ENCODE measurements at places on chromosomes 13 and 19.
A peak's percentile ranks its signal among the peaks of the same experiment; 100 is the strongest.

DNA sequence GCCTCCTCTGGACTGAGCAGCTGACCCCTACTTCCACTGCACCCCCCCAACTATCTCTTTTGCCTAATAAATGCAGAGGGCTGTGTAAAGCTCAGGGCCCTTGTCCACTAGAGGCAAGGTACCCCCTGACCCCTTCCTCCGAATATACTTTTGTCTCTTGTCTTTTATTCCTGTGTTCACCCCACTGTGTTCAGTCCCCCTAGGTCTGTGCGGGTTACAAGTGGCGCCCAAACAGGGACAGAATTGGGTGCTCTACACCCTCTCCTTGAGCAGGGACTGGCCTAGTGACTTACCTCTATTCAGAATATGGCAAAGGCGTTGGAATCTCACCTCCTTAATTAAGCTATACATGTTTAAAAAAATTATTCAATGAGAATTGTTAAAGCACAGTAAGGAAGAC is 15.0 kb downstream of the ZNF350 start:
- peak; percentile 17 for DNase-seq

GRCh38 chr19:15250640-15250993 is 18.4 kb upstream of the EPHX3 start:
- no peak for DNase-seq

DNA sequence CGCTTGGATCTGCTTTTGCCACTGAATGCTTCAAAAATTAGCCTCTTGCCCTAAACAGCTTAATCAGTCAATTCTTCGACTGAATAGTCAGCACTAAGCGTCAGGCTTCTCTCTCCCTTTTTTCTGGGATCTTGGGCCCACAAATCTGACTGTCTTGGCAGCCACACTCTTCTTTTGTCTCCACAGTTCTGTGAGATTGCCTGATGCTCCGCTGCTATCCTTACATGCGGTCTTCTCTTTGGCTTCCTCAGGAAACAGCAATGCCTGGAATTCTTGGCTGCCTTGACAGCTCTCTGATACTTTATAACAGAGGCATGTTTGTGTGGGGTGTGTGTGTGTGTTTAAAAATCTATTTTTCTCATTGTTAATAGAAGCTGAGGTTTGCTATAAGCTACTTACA is 32.6 kb downstream of the ERCC5 start:
- DNase-seq, result peak; percentile 11

- no peak for DNase-seq
Measured at GRCh38 chr13:91891141-91891540, 492.7 kb downstream of the GPC5 start.

DNA sequence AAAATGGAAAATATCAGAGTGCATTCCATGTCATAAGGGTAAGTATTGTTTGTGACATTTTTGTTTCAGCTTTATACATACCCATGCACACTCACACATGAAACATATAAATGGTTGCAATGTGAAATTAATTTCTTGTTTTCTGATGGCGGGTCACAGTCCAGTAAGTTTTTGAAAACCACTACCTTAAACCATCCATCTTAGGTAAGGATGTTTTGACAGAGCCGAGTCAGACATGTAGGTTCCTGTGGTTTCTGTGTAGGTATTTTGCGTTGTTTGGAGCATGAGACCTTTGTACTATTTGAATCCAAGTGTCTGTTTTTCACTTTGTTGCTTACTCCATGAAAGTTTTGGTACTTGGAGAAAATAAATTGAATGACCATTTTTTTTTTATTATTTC is 121.7 kb downstream of the B3GLCT start:
- no peak for DNase-seq

- DNase-seq, result peak; percentile 19
Measured at GRCh38 chr19:29211562-29212355, 1.2 kb downstream of the UQCRFS1 start.

GRCh38 chr13:74710006-74710405 is 575.8 kb upstream of the KLF12 start:
- no peak for DNase-seq

- no peak for DNase-seq
Measured at GRCh38 chr13:32866921-32867320, 149.3 kb upstream of the KL start.

GRCh38 chr19:7417671-7418324 is 69.1 kb downstream of the ARHGEF18 start:
- DNase-seq, result peak; percentile 60

DNA sequence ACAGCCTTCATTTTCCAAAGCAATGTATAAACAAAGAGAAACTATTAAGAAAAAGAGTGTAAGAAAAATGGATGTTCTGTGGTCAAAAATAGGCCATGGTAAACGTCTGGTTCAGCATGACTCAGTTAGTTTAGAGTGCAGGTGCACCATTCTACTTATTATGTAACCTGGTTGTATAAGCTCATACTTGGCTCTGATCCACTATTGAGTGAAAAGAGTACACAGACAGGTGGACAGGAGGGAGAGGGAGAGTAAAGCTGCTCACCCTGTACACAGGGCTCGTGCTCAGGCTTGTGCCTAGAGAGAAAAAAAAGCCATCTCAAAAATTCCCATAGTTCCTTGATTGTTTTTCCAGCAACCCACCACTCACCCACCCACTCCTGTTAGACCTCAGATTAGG is 85.8 kb upstream of the ZNF91 start:
- no peak for DNase-seq

- DNase-seq, result no peak
Measured at GRCh38 chr13:77742801-77743200, 45.3 kb downstream of the SLAIN1 start.

GRCh38 chr13:109803825-109804224 is 17.4 kb upstream of the IRS2 start:
- DNase-seq, result no peak

DNA sequence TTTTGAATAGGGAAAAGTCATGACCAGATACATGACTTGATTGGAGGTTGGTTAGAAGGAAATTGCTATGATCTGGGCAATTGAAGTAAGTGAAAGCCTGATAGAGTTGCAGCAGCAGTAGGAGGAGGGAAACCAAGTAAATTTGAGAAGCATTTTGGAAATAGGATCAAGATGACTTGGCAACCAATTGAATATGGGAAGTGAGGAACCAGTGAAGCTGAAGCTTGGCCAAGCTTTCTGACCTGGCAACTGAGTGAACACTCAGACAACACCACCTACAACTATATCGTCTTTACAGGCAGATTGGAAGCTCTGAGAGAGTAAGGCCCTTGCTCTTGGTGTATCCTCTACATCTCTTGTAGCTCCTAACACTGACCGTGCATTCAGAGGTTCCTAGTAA is 16.2 kb upstream of the KATNAL1 start:
- no peak for DNase-seq

DNA sequence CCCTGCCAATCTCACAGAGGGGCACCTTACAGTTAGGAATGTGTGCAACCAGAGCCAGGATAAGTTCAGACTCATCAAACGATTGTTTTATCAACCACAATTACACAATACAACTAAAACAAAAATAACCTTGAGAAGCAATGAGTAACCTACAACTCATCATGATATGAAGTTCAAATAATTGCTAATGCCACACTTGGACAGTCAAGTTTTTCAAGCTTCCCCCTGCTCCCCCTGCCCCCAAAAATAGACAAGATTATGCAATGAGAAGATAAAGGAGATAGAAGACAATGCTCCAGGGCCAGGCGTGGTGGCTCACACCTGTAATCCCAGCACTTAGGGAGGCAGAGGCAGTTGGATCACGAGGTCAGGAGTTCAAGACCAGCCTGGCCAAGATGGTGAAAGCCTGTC is 13.6 kb upstream of the KPNA3 start:
- no peak for DNase-seq

DNA sequence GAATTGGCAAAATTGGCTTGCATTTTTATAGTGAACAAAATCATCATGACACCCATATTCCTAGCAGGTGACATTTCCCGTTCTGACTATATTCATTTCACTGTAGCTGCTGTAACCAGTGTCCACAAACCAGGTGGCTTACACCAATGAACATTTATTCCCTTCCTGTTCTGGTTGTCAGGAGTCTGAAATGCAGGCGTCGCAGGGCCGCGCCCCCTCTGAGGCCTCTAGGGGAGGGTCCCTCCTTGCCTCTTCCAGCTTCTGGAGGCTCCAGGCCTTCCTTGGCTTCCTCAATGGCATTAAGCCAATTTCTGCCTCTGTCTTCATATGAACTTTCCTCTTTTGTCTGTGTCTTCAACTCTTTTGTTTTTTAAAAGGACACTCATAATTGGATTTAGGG is 6.5 kb upstream of the RLN3 start:
- no peak for DNase-seq

- no peak for DNase-seq
Measured at GRCh38 chr13:112684071-112684845, 5.6 kb upstream of the ATP11A start.

- DNase-seq, result no peak
Measured at GRCh38 chr19:13038306-13039210, 43.3 kb downstream of the NFIX start.

- DNase-seq, result no peak
Measured at GRCh38 chr19:43625918-43626579, 6.6 kb upstream of the ZNF428 start.

DNA sequence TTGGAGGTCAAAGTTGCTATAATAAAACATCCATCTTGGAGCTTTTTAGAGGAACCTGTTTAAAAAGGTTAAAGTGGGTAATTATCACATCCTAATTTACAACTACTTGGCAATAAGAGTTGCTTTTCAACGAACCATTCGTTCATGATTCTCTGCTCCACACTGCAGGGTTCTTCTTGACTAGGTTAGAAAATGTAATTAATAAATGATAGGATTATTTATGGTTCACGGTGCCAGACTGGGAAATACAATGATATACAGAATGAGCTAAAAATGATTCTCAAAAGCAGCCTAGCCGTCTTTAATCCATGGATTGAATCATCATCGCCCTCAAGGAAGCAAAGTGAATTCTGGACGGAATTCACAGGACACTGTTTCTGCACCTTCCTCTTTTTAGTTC is 291.2 kb downstream of the TEX29 start:
- no peak for DNase-seq

GRCh38 chr19:17200408-17201079 is 14.6 kb upstream of the USE1 start:
- no peak for DNase-seq

DNA sequence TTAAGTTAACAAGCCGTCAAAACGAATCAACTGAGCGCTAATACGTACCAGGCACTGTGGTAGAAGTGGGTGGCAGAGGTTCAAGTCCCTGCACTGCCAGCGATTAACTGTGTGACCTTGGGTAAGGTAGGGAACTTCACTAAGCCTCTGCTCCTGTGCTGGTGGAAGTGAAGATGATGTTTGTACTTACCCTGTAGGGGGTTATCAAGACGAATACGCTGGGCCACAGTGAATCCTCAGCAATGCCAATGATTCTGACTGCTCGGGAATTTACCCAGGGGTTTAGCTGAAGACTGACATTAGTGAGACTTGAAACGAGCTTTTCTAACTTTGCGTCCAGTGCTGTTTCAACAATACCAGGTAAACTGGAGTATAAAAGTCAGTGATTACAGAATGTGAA is 305.3 kb downstream of the FGF9 start:
- no peak for DNase-seq

DNA sequence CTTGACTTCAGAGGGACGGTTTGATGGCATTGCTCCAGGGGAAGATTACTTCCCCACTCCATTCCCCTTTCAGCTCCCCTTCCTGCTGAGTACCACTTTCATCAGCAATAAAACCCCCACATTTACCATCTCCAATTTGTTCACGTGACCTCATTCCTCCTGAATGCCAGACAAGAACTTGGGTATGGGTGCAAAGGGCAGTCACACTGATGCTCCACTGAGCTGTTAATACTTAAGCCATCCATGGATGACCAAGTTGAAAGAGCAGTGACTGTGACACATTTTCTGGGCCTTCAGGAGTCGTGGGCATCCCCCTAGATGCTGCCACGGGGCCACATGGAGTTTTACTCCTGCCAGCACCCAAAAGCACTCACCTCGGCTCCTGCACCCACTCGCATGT is 93.1 kb downstream of the STOML3 start:
- DNase-seq, result no peak

GRCh38 chr13:45396533-45397095 is 21.6 kb downstream of the SLC25A30 start:
- DNase-seq, result peak; percentile 21

DNA sequence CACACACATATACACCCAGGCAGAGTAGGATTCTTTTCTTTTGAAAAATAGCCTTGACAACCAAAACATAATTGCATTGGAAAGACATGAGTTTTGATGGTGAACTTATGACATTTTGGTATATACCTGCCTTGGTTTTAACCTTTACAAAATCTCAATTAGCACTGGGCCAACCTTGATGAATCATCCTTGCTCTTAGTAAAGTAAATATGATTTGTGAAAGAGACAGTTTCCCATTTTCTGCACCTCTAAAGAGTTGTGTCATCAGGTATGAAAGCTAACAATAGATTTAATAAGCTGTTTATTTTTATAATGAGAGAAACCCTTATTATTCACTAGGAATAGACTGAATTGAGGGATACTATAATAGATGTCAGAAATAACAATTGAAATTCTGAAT is 15.7 kb upstream of the ENOX1 start:
- no peak for DNase-seq

GRCh38 chr13:75910591-75910990 is 274.5 kb downstream of the LMO7 start:
- DNase-seq, result no peak

DNA sequence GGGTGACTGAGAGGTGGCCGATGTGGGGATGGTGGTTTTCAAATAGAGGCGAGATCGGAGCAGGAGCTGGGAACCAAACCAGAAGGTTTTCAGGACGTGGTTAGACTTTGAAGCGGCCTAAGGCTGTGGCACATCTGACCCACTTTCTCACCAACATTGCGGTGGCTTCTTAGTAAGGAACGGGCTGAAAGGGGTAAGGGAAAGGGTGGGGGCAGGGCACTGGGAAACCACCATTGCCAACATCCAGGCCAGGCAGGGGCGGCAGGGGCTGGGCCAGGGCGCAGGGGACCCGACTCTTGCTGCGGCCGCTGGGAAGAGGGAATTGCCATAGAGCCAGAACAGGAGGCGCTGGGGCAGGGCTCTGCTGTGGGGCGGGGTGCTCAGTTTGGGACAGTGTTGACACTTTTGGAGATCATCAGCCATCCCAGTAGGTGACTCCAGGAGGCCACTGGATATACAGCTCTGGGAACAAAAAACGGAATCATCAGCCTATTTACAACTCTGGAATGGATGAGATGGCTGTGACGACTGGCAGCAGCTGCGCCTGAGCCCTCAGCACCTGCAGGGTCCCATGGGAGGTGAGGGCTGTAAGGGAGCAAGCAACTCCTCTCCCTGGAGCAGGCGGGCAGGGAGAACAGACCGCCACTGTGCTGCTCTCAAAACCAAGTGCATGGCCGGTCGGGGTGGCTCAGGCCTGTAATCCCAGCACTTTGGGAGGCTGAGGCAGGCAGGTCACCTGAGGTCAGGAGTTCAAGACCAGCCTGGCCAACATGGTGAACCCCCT is 52.2 kb downstream of the IRS2 start:
- DNase-seq, result no peak

- no peak for DNase-seq
Measured at GRCh38 chr13:38415233-38415632, 65.6 kb downstream of the UFM1 start.
